SIG-M5 (cell line): ENCODE measurements at places on chromosomes 2 and 18.

GRCh38 chr2:195319548-195320412, 337.2 kb upstream of the SLC39A10 start:
- no peak for DNase-seq

DNA sequence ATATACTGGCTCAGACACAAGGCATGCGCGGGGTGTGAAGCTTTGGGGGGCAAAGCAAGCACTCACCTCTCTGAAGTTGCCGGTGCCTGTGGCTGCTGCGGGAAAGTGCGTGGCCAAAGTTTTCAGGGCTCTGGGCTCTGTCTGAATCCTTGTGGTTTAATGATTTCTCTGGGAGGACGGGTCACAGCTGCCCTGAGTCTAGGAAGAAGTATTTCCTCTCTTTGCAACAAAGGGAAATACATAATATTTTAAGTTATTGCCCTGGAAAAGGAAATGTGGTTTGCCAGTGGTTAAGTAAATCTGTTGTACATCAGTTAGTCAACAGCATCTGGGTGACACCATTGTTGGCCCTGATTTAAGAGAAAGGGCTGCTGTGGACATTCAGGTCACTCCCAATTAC, 56.7 kb upstream of the ZDBF2 start:
- DNase-seq: no peak

- DNase-seq: no peak
Observed at GRCh38 chr2:64259312-64259711, 115.1 kb upstream of the PELI1 start.

GRCh38 chr18:43776997-43777396, 499.7 kb upstream of the SYT4 start:
- no peak for DNase-seq

DNA sequence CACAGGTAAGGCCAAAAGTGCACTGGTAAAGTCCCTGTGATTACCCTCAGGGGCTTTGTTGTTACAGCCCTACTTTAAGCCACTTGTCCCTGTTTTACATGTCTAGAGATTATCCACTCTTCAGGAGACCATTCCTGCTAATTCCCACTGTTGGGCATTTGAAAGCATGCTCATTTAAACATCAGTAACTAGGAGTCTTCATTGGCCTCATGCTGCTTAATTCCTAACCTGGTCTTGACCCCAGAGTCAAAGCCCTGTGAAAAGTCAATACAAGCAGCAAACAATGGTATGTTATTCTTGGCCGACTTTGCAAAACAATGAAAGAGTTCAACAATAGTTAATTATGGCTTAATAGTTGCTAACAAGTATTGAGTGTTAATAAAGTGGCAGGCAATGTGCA, 23.2 kb downstream of the AFF3 start:
- DNase-seq: no peak

DNA sequence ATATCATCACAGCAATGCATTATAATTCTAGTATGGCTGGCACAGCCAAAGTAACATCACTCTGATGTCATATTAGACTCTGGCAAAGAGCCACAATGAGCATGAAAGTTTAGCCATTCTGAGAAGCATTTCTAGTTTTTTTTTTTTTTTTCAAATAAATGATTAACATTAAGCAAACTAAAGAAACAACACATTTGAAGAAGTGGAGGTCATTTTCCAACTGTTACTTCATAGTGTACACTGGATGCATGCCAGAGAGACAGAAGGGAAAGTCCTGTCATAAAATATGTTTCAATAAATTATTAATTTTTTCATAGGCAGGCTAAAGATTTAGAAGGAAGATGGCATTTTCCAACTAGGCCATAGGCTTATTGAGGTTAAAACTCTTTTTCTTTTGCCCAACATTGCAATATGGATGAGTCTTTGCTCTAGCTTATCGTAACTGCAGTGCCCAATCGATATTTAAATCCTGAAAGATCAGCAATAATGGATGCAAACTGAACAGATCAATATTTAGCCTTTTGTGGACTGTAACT, 1630.4 kb upstream of the ACVR2A start:
- no peak for DNase-seq

DNA sequence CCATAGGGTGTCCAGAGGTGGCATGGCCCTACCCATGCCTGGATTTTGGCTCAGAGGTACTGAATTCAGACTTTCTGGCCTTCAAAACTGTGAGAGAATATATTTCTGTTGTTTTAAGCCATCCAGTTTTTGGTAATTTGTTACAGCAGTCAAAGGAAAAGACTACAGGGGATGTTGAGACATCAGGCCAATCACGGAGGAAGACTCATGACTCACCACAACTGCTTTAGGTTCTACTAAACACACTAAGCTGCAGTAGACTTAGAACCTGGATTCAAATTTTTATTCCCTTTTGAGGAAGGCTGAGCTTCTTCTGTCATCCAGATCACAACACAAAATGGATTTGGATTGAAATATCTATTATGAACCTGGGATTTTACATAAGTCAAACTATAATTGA, 12.0 kb upstream of the C2orf66 start:
- DNase-seq: no peak

GRCh38 chr18:80148326-80149199, 39.5 kb downstream of the ADNP2 start:
- no peak for DNase-seq

DNA sequence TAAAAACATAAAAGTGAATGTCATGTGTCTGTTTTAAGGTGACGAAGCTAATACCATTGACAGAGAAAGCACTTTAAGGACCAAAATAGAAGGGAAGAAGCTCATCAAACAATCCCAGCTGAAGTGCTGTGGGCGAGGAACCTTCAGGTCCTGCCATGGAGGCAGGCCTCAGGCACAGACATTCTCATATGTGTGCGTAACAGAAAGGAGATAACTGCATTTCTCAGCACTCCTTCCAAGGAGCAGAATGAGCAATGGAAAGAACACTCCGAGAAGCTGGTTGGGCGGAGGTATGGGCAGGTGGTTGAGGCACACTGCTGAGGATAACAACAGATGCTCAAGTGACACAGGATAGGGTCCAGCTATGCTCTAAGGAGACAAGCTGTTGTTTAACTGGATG, 42.4 kb downstream of the PKDCC start:
- no peak for DNase-seq

DNA sequence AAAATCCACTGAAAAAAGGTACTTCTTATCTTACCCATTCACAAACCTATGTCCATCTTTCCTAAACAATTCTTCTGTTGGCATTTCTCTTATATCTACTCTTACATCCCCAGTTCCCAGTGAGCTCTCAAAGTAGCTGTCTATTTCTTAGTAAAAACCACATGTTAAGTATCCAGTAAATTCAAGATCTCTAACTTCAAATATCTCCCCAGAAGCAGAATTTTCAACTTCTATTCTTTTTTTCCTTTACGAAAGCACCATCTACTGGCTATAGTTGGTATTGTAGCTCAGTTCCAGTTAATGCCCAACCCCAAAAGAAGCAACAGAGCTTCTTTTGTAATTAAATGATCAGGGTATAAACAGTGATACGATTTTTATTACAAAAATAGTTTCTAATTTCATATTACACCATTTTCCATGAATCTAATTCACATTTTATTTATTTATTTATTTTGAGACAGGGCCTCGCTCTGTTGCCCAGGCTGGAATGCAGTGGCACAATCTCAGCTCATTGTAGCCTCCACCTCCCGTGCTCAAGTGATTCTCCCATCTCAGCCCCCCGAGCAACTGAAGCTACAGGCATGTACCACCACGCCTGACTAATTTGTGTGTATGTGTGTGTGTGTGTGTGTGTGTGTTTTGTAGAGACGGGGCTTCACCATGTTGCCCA, 28.5 kb downstream of the HRH4 start:
- peak; percentile 40 for DNase-seq

DNA sequence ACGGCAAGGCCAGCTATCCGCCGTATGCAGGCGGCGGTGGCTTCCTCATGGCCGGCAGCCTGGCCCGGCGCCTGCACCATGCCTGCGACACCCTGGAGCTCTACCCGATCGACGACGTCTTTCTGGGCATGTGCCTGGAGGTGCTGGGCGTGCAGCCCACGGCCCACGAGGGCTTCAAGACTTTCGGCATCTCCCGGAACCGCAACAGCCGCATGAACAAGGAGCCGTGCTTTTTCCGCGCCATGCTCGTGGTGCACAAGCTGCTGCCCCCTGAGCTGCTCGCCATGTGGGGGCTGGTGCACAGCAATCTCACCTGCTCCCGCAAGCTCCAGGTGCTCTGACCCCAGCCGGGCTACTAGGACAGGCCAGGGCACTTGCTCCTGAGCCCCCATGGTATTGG, 3.1 kb downstream of the B3GNT7 start:
- DNase-seq: no peak

GRCh38 chr2:37167636-37168180, 10.9 kb upstream of the EIF2AK2 start:
- no peak for DNase-seq

DNA sequence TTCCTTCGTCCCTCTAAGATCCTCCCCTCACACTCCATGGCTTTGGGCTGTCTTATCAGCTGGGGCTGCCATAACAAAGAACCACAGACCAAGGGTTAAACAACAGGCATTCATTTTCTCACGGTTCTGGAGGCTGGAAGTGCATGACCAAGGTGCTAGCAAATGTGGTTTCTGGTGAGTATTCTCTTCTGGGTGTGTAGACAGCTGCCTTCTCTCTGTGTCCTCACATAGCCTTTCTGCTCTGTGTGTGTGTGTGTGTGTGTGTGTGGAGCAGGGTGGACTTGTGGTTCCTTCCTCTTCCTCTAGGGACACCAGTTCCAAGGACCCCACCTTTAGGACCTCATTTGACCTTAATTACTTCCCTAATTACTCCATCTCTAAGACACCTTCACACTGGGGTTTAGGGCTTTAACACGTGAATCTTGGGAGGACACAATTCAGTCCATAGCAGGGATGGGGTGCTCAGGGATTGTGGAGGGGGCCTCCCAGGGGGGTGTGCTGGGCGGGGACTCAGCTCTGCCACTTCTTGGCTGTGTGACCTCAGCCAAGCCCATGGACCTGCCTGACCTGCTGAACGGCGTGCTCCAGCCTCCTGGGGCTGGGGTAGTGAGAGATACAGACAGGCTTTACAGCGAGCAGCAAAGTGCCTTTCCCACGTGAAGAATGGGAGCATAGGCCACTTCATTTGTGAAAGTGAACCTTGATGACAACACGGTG, 38.0 kb downstream of the ACKR3 start:
- DNase-seq: no peak

DNA sequence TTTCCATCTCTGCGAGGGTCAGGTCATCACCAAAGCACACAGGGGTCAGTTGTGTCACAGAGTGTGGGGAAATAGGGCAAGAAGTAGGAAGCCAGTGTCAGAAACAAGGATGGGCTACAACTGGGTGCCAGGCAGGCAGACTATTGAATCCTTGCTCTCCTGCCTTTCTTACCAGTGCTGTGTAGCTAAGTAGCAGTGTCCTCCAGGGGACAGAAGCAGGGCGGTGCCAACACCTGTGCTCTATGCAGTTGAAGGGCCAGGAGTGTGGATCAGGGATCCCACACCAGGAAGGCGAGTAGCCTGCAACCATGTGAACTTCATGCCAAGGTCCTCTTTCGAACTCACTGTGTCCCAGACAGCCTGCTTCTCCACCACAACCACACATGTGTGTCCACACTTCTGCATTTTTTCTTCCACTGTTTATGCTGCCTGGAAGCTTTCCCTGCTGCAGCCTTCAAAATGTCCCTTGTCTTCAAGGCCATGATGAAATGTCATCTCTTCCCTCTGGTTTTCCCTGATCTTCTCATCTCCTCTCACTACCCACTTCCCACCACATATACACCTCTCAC, 25.4 kb upstream of the REG3G start:
- DNase-seq: no peak

GRCh38 chr2:129793431-129793902, 186.0 kb upstream of the RAB6C start:
- no peak for DNase-seq

GRCh38 chr2:144325086-144325485, 194.8 kb downstream of the ZEB2 start:
- DNase-seq: no peak

GRCh38 chr2:99881901-99882591, 260.3 kb downstream of the AFF3 start:
- DNase-seq: no peak

DNA sequence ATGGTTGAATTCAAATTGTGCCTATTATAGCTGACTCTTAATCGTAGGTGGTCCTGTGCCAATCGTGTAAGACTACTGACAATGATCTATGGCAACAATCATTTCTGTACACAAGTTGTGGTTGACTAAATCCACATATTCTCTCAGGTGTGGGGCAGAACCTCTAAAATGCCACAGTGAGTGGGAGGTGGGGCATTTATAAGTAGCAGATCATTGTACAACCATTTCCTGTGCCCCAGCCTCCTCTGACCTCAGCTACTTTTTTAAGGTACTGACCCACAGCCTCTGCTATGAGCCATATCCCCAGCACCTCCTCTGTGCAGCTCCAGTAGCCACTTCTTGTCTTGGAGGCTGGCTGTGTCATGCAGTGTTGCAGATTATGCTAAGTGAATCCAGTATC, 48.6 kb upstream of the RAPH1 start:
- no peak for DNase-seq

GRCh38 chr2:173963323-173963816, 1.8 kb downstream of the SP3 start:
- DNase-seq: no peak

GRCh38 chr18:12819322-12819721, 64.7 kb downstream of the PTPN2 start:
- no peak for DNase-seq

- DNase-seq: no peak
Observed at GRCh38 chr2:1937066-1937465, 192.8 kb upstream of the PXDN start.

GRCh38 chr2:26640331-26640745, 828 bp downstream of the CIB4 start:
- DNase-seq: no peak

- no peak for DNase-seq
Observed at GRCh38 chr2:20634507-20635112, 16.3 kb downstream of the HS1BP3 start.

GRCh38 chr2:80737047-80737446, 432.5 kb upstream of the LRRTM1 start:
- DNase-seq: no peak

DNA sequence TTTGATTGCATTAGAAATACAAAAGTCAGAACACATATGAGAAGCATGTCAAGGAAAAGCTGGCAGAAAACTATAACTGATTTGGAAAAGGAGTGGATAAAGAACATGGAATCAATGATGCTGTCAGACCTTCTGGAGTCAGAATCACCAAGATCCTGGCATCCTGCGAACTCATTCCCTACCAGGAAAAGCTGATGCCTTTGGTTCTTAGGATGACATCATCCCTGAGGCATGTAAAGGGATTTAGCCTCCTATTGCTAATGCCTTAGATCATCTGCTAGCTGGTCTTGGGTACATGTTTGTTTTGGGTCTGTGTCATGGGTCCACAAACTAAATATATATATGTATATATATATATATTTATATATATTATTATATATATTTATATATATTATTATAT, 680.7 kb downstream of the EPHA4 start:
- no peak for DNase-seq

GRCh38 chr2:46125798-46126197, 171.4 kb upstream of the EPAS1 start:
- DNase-seq: no peak
